ENCODE measurements at places on chromosomes 1 and 21.

- no peak for DNase-seq
These were observed 11.6 kb downstream of the TTLL10 start for GRCh38 chr1:1185101-1185765.

- no peak for DNase-seq
These were observed 467.5 kb downstream of the SMYD3 start for GRCh38 chr1:246039584-246039983.

DNA sequence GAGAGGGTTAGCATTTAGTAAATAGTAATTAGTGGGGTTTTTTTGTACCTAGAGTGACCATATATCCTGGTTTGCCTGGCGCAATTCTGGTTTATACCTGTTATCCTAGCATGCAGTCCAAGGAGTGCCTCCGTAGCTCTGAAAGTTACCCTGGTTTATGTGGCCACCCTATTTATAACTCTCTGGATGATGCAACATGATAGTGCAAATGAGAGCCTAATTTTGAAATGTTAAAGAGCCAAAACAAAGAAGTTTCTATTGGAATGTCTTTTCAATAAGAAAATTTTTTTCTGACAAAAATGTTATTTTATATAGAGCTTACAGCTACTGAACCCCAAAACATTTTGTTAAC is 5.7 kb downstream of the AHCYL1 start:
- DNase-seq, result no peak

- DNase-seq, result no peak
These were observed 33.5 kb upstream of the ABCD3 start for GRCh38 chr1:94384485-94385265.

- DNase-seq, result no peak
These were observed 4.0 kb downstream of the S100A16 start for GRCh38 chr1:153608742-153609584.

DNA sequence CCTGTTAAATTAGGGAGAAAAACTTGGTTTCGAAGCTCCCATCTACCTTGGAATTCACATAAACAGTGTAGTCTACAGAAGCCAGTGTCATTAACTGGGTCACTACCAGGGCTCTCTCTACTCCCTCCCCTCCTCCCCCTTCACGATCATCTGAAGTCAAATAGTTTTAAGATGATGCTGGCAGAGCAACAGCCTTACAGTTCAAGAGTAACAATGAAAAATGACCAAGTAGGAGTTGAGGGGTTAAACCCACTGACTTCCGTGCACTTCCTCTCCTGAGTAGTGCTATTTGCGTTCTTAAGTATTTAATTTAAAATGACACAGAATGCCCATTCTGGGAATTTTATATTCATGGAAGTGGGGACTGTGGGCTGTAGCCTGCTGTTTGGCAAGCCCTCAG is 236.9 kb downstream of the SIPA1L2 start:
- no peak for DNase-seq

GRCh38 chr1:13583595-13583965 is at the start of gene PDPN:
PDPN (plus strand) TSS chr1:13583832; CDS start chr1:13584034, 202 bp downstream.
- no peak for DNase-seq

DNA sequence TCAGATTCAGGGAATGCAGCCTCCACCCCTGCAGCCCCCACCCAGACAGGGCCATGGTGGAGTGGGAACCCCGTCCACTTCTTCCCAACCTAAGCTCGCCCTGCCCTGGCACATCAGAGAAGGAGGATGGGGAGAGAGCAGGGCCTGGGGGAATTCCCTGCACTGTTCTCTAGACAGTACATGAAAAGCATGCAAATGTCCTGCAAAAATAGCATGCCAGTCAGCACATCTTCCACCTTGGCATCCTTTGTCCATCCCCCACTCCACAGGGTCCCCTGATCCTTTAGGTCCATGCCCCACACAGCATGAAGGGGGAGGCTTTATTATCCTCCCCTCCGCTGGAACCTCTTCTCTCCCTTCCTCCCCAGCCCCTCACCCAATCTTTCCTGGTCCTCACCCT is 35.0 kb upstream of the RD3 start:
- no peak for DNase-seq

GRCh38 chr1:230003409-230003808 is 63.6 kb upstream of the GALNT2 start:
- no peak for DNase-seq

DNA sequence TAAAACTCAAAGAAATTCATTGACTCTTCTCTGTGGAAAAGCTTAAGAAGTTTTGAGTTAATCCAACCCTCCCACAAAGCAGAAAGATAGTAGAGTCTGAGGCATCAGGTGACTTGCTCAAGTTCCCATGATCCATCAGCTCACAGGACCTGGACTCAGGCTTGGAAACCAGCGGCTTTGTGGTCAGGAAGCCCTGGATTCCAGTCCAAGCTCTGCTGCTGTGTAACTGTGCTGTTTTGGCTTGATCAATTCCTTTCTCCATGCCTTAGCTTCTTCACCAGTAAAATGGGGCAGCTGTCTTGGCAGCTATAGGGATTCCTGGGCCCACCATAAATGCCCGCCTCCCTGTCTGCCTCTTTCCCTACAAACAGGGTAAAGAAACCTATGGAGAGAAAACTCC is 180.2 kb downstream of the HIVEP3 start:
- no peak for DNase-seq

DNA sequence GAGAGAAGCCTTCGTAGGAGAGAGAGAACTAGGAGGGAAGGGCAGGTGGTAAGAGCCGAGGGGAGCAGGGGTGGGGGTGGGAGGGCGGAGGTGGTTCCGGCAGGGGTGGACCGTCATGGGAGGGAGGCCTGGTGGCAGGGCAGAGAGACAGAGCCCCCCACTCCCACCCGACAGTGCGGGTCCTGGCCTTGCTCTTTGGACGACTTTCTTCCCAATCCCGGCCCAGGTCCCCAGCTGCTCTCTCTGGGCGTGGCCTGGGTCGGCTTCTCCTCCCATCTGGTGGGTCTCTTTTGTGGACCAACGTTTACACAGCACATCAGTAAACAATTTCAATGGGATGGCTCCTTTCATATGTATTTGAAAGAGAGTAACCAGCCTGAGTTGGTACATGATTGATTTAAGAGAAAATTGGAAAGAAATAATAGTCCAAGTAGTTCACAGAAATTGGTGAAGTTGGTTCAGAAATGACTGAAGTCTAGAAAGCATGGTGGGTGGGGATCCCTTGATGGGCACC is 56.9 kb downstream of the LDLRAD2 start:
- DNase-seq, result no peak

GRCh38 chr1:18182398-18183160 is 75.0 kb downstream of the IGSF21 start:
- no peak for DNase-seq

GRCh38 chr1:85358702-85359438 is 82.4 kb upstream of the BCL10 start:
- no peak for DNase-seq

DNA sequence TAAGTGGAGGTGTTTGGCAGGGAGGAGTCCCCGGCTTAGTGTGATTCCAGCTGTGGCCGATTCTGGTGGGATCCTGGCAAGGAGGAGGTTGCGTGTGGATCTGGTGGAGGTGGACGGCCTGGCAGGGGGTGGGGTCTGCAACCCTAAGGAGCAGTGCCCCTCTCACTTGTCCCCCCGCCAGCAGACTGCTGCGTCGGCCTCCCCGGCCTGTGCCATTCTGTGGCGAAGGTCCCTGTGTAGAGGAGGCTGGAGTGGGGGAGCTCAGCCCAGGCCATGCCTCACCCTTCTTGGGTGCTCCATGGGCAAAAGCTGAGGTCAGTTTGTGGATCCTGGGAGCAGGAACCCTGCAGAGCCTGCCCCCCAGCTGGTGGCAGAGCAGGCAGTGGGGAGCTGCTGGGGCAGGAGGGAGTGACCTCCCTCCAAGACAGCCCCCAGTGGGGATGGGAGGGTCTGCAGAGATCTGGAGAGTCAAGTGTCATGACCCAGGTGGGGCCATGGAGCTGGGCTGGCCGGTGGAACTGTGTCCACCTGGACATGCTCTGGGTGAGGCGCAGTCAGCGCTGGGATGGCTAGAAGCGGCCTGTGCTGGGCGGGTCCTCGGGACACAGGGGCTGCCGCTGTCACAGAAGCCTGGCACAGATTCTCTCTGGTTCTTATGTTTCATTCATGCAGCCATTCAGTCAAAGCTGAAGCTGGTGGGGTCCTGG is 5.3 kb downstream of the MIB2 start:
- no peak for DNase-seq
